ENCODE measurements at places on chromosomes 5 and 9. TPM values are rescaled to one million over a fixed set of nuclear protein-coding genes. Genes with fewer than 3 reads are reported as not detected.
A peak's percentile ranks its signal among the peaks of the same experiment; 100 is the strongest.

GPX3 gene
- total RNA-seq: 2,213 TPM

DRD1 gene
- 0.06 TPM for total RNA-seq

FUT7 gene
- total RNA-seq: 0.83 TPM

GRHPR gene
- total RNA-seq: 135 TPM

STK10 gene
- 18.8 TPM for total RNA-seq

SVEP1 gene
- total RNA-seq: 64.1 TPM

EIF4E1B gene
- not detected for total RNA-seq

ANKRD55 gene
- total RNA-seq: not detected

CDHR2 gene
- not detected for total RNA-seq

N4BP3 gene
- total RNA-seq: 1.7 TPM

GRCh38 chr9:136984464-136985026, 1.8 kb downstream of the LCNL1 start:
- DNase-seq: no peak
- no peaks in the 10 kb centered on the region for H3K36me3 ChIP-seq
- H3K27me3 ChIP-seq: no peaks in the 10 kb centered on the region
- H3K4me3 ChIP-seq: no peak overlapping the region

DNA sequence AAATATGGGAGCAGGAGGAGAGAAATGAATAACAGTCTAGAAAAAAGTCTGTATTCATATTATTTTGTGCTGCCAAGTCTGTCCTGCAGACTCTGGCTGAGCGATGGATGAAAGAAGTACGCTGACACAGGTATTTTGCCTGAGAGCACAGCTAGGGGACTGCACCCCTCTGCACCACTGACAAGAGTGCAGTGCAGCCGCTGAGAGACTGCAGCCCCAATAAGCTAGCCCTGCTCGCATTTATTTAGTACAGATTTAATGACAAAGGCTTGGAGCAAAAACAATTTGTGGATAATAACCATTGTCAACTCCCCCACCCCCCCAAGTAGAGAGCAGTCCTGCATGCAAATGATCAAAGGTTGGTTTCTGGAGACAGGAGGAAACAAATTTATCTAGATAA, 13.3 kb upstream of the MRPS30 start:
- H3K36me3 ChIP-seq: no peaks in the 10 kb centered on the region
- H3K4me3 ChIP-seq: no peak overlapping the region
- no peak overlapping the region for H3K27ac ChIP-seq
- no peaks in the 10 kb centered on the region for H3K27me3 ChIP-seq

DNA sequence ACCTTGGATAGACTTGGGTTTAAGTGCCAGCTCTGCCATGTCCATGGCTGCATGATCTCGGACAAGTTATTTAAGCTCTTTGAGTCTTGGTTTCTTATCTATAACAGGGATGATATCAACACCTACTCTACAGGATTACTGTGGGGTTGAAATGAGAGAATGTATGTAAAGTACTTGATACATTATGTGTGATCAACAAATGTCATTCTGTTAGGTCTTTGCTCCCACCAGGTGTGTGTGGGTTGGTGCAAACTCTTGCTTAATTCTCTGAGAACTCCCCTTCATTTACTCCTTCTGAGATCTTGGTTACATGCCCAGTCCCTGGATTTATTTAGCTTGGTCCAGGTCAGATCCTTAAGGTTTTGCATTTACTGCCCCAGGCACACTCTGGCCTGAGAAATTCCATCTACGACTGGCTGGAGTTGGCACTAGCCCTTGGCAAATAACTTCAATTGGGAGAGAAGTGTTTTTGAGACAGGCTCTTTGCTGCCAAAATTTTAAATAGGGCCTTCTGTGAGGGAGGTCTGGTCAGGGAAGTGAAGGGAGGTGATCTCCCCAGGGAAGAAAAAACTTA, 63.5 kb upstream of the KLF9 start:
- no peaks in the 10 kb centered on the region for H3K36me3 ChIP-seq
- H3K27me3 ChIP-seq: no peaks in the 10 kb centered on the region
- peaks cover 98% of the 10 kb centered on the region for H3K4me1 ChIP-seq
- DNase-seq: no peak
- H3K27ac ChIP-seq: peak overlapping the region; percentile 96

GRCh38 chr5:178208540-178209227, 4.4 kb downstream of the HNRNPAB start:
- DNase-seq: no peak
- peaks cover 26% of the 10 kb centered on the region for H3K4me1 ChIP-seq
- H3K4me3 ChIP-seq: no peak overlapping the region
- H3K27me3 ChIP-seq: no peaks in the 10 kb centered on the region
- peaks cover 78% of the 10 kb centered on the region for H3K36me3 ChIP-seq

DNA sequence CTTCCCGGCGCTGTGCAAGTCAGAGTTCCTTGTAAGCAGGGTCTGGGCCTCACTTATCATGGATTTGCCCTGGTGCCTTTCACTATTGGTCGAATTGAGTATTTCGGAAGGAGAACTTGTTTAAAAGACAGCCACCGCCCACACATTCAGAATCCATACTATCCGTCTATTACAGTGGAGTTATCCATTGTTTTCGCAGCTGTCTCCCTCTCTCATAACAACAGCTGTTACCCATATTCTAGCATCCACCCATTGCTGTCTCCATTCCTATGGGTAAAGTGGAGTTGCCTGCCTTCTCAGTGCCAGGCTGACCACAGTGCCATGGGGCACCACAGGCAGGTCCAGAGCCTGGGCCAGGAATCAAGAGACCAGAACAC, 20.2 kb downstream of the FAXDC2 start:
- H3K27me3 ChIP-seq: no peaks in the 10 kb centered on the region
- H3K36me3 ChIP-seq: peaks cover 6% of the 10 kb centered on the region
- H3K4me1 ChIP-seq: peaks cover 9% of the 10 kb centered on the region
- no peak overlapping the region for H3K27ac ChIP-seq
- no peak for DNase-seq

- no peak overlapping the region for H3K4me3 ChIP-seq
- no peaks in the 10 kb centered on the region for H3K27me3 ChIP-seq
- no peaks in the 10 kb centered on the region for H3K36me3 ChIP-seq
- DNase-seq: no peak
- H3K4me1 ChIP-seq: peaks cover 67% of the 10 kb centered on the region
These were observed 55.3 kb downstream of the HMCN2 start for GRCh38 chr9:130320723-130321481.

DNA sequence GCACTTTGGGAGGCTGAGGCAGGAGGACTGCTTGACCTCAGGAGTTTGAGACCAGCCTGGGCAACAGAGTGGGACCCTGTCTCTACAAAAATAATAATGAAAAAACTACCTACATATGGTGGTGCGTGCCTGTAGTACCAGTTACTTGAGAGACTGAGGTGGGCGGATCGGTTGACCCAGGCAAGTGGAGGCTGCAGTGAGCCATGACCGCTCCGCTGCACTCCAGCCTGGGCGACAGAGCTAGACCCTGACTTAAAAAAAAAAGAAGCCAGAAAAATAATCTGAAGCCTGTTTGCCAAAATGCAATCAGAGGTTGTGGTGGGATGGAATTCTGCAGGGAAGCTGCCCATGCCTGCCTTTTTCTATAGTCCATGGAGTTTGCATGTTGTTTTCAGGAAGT, 50.4 kb upstream of the GGTA1 start:
- H3K27ac ChIP-seq: no peak overlapping the region
- peaks cover 27% of the 10 kb centered on the region for H3K4me1 ChIP-seq
- no peaks in the 10 kb centered on the region for H3K27me3 ChIP-seq

DNA sequence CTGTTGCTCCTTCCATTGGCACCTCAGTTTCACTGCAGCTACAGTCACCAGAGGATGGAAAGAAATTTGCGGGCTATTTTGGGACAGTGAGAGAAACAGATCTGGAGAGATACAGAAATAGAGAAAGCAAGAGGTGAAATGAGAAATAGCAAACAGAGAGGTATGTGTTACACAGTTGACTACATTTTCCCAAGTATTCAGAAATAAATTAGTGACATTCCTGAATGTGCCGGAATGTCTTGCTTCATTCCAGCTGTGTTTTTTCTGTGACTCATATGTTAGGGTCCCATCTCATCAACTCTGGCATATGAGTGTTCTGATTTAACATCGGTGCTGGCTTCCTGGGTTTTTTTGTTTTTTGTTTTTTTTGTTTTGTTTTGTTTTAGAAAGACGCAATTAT, 63.8 kb upstream of the ZNF462 start:
- no peak overlapping the region for H3K4me3 ChIP-seq
- peak overlapping the region; percentile 18 for H3K27ac ChIP-seq

- no peaks in the 10 kb centered on the region for H3K36me3 ChIP-seq
- H3K4me1 ChIP-seq: peaks cover 72% of the 10 kb centered on the region
- H3K27ac ChIP-seq: no peak overlapping the region
- no peaks in the 10 kb centered on the region for H3K27me3 ChIP-seq
- H3K4me3 ChIP-seq: no peak overlapping the region
These were observed 15.2 kb upstream of the TGFBI start for GRCh38 chr5:136013559-136013958.

- no peaks in the 10 kb centered on the region for H3K27me3 ChIP-seq
- DNase-seq: no peak
- no peak overlapping the region for H3K4me3 ChIP-seq
- peaks cover 10% of the 10 kb centered on the region for H3K4me1 ChIP-seq
- H3K27ac ChIP-seq: no peak overlapping the region
- no peaks in the 10 kb centered on the region for H3K36me3 ChIP-seq
These were observed 178.3 kb downstream of the CWC27 start for GRCh38 chr5:64947031-64947430.

GRCh38 chr5:93503598-93504067, 77.4 kb downstream of the NR2F1-AS1 start:
- no peaks in the 10 kb centered on the region for H3K4me1 ChIP-seq
- no peaks in the 10 kb centered on the region for H3K36me3 ChIP-seq
- no peaks in the 10 kb centered on the region for H3K27me3 ChIP-seq
- no peak for DNase-seq

DNA sequence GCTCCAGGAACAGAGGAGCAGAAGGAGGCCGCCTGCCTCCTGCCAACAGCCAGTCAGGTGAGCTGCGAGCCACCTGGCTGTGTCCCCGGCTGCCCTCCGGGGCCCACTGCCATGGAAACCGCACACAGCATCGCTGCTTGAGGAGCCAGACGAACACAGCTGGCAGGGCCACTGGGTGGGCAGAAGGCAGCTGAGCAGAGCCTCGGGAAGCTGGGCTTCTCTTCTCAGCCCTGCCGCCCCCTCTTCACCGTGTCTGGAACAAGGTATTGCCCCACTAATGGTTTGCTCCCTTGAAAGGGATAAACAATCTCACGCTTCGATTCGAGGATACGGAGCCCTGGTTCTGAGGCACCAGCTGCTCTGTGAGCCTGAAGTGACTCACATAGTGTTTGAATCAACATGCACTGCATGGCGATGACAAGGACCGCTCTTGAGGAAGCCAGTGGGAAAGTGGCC, 63.7 kb upstream of the RUFY1 start:
- H3K4me1 ChIP-seq: no peaks in the 10 kb centered on the region
- DNase-seq: no peak
- H3K36me3 ChIP-seq: no peaks in the 10 kb centered on the region
- no peak overlapping the region for H3K4me3 ChIP-seq
- H3K27me3 ChIP-seq: peaks cover 23% of the 10 kb centered on the region
- H3K27ac ChIP-seq: no peak overlapping the region

Measured in esophagus muscularis mucosa (tissue), 4 donors.